ENCODE measurements at places on chromosomes 13 and 19.

- no peak for DNase-seq
These were observed 174.5 kb upstream of the TSC22D1 start for GRCh38 chr13:44750630-44751029.

GRCh38 chr19:49210108-49210900 lies 52.7 kb downstream of the TRPM4 start:
- no peak for DNase-seq

DNA sequence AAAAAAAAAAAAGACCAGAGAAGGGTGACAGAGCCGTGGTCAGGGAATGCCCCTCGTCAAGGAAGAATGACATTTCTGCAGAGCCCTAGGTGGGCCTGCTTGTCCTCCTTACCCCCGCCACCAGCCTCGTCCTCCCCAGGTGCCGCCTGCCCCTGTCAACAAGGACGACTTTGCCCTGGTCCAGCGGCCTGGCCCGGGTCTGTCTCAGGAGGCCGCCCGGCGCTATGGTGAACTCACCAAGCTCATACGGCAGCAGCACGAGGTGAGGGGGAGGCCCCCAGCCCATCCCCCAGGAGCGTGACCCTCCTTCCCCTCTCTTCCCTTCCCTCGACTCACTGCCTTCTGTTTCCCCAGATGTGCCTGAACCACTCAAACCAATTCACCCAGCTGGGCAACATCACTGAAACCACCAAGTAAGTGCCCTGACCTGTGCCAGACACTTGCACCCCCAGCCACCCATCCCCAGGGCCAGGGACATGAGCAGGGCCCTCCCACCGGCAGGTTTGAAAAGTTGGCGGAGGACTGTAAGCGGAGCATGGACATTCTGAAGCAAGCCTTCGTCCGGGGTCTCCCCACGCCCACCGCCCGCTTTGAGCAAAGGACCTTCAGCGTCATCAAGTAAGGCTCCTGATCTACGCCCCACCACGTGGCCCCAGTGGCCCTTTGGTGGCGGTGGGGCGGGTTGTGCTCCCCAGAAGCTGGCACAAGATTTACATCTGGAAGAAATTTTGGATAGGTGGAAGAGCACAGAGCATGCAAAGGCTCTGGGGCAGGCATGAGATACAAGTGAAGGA lies 14.8 kb downstream of the PODNL1 start:
- DNase-seq = no peak

DNA sequence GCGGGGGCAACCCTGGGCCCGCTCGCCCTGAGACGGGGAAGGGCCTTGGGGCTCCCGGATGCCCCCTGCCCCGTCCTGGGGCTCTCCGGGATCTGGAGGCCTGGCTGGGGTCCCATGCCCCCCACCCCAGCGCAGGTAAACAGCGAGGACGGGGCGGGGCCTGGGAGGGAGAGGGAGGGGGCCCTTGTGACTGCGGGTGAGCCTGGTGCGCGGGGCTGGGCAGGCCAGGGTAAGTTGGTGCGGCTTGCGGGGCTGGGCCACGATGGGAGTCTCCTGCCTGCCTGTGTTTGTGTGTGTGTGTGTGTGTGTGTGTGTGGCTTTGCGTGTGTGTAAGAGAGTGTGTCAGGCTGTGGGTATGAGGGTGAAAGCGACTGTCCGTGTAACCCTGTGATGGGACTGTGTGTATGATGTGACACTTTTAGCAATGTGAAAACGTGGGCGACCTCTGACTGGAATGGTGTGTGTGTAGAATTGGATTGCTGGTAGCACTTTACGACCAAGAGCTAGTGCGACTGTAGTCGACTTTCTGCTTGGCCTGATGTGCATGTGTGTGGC lies 426 bp downstream of the KLC3 start:
- DNase-seq = no peak

- DNase-seq = no peak
These were observed 88.0 kb downstream of the TBC1D4 start for GRCh38 chr13:75393839-75394520.

- DNase-seq = no peak
These were observed 934 bp downstream of the KXD1 start for GRCh38 chr19:18558604-18559003.

All from GM18507 (cell line).